ENCODE measurements at places on chromosomes 6 and 20.

DNA sequence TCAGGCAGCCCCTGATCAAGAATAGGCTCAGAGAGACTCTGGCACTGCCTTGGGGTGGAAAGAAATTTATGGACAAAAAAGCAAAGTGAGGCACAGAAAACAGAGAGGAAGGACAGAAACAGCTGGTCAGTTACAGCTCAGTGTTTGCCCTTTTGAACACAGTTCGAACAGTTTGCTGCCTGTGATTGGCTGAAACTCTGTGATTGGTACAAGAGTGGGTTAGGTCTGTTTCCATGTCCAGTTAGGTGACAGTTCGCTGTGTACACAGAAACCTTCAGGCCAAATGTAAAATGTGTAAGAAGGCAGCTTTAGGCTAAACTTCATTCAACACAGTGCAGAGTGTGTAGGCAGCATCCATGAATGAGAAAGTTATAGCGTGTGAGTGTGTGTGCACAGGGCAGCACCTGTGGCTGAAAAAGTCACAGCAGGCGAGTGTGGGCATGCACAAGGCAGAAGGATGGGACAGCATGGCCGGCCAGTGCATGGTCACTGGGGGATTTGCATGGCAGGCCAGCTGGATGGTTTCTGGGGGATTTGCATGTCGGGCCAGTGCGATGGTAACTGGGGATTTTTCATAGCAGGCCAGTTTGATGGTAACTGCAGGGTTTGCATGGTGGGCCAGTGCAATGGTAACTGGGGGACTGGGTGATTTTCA, 75.4 kb upstream of the FRMD1 start:
- DNase-seq = no peak

- peak; percentile 42 for DNase-seq
These were observed 10.9 kb downstream of the IL20RA start for GRCh38 chr6:137033828-137034227.

- DNase-seq = no peak
These were observed 145.1 kb upstream of the ZNF184 start for GRCh38 chr6:27617700-27618689.

DNA sequence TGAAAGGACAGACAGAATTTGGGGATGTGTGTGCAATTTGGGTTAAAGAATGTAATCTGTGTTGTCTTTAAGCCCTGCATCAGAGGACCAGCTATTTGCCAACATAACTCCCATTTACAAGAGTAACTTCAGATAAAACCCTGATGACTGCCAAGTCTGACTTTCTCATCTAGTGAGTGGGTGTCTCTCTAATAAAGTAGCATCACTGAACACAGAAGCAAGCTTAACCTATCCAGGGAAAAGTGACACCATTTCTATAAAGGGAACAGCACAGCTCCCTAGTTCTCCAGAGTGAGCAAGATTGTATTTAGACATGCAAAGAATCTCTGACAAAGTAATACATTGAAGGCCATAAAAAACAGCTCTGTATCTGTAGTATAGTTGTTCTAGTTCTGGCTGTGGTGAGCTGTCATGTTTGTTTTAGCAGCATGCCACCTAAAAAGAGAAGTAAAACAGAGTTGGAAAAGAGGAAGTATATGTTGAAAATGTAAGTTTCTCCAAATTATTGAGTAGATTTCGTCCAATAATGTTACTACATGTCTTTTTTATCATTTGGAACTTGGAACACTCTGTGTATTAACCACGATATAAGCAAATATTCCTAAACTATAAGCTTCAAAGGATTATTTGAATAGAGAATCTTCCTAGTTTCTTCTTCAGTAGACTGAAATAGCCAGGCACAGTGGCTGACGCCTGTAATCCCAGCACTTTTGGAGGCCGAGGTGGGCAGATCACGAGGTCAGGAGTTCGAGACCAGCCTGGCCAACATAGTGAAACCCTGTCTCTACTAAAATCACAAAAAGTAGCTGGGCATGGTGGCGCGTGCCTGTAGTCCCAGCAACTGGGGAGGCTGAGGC, 8.8 kb upstream of the PIM1 start:
- no peak for DNase-seq

DNA sequence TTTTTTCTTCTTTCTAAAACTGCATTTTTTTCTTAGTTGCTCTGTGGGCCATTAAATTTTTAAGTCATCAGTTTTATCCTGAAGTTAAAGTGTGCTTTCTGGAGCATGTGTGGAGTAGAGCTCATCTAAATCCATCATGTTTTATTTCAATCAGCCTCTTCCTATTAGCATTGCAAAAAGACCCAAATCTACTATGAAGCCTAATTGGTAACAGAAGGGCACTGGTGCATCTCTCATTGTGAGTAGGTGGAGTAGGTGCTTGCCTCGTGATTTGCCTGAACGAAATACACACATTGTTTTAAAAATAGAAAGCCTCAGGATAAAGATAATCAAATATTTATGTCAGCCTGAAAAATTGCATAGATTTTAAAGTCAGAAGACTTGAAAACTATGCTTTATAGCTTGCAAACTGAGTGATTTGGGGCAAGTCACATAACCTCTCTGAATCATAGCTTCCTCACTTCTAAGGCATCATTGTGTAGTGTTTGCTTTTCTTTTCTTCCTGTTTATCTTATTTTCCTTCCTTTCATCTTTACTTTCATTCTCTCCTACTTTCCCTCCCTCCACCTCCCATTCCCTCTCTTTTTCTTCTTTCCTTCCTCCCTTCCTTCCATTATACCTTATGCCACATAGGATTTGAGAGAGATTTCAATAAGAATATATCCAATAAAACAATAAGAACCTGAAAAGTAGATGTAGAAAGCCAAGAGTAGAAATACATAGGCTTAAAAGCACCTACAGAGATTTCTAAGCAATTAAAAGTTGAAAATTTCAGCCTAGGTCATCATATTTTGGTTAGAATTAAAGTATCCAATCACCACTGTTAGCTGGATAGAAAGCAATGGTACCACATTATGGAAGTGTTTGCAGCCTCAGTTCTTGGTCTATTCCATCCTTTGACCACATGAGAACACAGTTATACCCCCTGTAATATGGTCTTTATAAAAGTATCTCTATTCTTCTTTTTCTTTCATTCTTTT, 49.6 kb upstream of the RNF146 start:
- DNase-seq = no peak
